ENCODE measurements at places on chromosomes 2 and 18.

GRCh38 chr18:2471523-2471922, 99.8 kb downstream of the METTL4 start:
- no peak for DNase-seq

DNA sequence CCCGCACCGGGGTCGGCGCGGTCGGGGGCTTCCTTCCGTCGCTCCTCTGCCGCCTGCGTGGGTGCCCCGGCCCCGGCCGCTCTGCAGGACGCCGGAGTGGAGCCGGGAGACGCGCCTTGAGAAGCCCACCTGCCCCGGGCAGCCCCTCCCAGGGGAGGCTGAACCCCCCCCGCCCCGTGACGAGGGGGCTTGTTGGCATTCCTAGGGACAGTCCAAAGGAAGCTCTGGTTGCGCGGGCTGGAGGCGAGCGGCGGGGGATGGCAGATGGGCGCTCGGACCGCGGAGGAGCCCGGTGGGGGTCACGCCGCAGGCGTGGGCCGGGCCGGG, 133.5 kb upstream of the MGAT5 start:
- DNase-seq, result no peak

DNA sequence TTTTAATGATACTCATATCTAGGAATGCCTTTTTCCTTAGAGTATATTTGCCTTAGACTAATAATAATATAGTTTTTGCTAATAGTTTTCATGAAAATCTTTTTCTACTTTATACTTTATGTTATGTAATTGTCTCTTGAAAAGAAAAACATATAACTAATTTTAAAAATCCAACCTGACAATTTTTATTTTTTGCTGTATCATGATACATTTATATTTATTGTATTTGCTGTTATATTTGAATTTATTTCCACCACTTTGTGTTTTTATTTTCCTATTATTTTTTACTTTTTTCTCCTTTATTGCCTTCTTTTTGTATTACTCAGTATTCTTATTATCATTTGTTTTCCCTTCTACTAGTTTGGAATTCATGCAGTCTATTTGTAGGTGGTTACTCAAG, 85.4 kb downstream of the MBD5 start:
- DNase-seq, result no peak

GRCh38 chr2:218406949-218407618, 7.4 kb downstream of the CTDSP1 start:
- DNase-seq, result no peak

GRCh38 chr18:27619906-27620305, 434.8 kb upstream of the CHST9 start:
- no peak for DNase-seq

DNA sequence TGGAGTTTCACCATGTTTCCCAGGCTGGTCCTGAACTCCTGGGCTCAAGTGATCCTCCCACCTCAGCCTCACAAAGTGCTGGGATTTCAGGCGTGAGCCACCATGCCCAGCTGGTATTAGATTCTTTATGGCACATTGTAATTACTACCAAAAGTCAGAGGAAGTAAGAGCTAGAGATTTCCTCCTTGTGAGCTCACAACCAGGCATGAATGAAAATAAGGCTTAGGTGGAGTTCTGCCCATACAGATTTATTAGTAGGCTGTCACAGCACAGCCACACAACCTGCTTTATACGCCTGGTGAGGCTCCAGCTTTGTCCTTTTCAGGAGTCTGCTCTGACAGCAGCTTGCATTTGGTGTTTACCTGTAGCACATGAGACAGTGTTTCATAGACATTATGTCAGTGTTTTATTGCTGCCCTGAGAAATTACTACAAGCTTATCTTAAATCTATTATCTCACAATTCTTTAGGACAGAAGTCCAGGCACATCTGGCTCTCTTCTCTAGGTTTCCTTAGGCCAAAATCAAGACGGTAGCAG, 156.6 kb downstream of the TANC1 start:
- no peak for DNase-seq

GRCh38 chr2:173667415-173667814, 297.8 kb downstream of the SP3 start:
- no peak for DNase-seq

- DNase-seq, result no peak
Measured at GRCh38 chr2:48414980-48415835, 114.7 kb upstream of the STON1 start.

DNA sequence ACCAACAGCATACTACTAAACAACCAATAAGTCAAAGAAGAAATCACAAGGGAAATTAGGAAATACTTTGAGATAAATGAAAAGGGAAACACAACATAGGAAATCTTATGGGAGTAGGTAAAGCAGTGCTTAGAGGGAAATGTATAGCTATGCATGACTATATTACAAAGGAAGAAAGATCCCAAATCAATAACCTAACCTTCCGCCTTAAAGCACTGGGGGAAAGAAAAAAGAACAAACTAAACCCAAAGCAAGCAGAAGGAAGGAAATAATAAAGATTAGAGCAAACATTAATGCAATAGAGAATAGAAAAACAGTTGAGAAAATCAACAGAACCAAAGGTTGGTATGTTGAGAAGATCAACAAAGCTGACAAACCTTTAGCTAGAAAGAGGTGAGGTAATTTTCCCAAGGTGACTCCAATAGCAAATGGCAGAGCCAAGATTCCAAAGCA, 49.9 kb downstream of the DDX1 start:
- no peak for DNase-seq

DNA sequence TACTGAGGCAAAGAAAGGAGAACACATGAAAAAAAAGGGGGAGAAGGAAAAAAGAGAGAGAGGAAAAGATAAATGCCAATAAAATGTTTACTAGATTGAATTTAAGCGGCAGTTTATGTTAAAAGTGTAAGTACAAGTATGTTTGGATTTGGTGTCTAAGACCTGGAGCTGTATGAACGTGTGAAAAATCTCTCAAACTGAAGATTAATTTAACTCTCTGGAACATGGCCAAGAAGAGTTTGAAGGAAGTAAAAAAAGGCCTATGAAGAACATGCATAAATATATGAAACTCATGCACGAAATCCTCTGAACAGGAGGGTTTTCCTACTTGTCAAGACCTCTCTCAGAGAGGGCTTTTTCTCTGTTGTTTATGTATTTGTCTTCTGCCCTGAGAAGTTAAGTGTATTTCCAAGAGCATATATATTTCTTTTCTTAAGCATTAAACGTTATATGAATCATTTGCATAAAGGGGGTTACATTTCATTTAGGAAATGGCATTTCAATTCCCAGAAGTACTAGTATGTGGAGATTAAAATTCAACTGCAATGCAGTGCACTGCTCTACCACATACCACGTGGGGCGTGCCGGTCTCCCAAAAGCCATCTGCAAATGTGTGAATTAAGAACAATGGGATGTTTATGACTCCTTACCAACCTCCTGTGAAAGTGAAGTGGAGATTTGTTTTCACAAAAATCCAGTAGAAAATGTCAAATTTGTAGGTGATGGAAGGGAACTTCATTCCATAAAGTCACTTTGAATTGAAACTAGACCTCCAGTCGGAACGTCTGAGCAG, 281.1 kb upstream of the TRIB2 start:
- no peak for DNase-seq

- DNase-seq, result no peak
Measured at GRCh38 chr2:45780541-45781463, 129.3 kb downstream of the PRKCE start.

GRCh38 chr2:235357881-235358280, 136.0 kb upstream of the AGAP1 start:
- no peak for DNase-seq

DNA sequence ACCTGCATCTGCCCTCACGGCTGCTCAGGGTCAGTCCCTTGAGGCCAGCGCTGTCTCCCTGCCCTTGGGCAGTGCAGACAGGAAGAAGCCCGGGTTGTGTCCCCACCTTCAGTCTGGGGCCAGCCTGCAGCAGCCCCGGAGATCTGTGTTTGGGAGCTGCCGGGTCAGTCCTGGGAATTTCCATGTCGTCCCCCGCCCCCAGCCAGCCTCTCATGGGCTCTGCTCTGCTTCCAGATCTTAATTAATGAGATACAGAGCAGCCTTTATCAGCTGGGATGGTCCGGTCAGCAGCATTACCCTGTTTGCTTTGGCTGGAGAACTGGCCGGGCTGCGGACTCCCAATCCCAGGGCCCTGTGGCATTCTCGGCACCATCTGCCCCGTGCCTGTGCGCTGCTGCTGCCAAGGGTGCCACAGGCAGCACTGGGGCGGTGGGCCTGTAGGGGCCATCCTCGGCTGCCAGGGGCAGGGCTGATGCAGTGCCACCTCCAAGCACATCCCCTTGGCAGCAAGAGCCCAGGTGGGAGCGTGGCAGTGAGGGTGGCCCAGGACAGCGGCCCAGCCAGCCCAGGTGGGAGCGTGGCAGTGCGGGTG, 2.4 kb downstream of the BOK start:
- DNase-seq, result no peak

Measured in activated naive CD4-positive, alpha-beta T cell (primary cell).